ENCODE measurements at places on chromosomes 6 and 20.

DNA sequence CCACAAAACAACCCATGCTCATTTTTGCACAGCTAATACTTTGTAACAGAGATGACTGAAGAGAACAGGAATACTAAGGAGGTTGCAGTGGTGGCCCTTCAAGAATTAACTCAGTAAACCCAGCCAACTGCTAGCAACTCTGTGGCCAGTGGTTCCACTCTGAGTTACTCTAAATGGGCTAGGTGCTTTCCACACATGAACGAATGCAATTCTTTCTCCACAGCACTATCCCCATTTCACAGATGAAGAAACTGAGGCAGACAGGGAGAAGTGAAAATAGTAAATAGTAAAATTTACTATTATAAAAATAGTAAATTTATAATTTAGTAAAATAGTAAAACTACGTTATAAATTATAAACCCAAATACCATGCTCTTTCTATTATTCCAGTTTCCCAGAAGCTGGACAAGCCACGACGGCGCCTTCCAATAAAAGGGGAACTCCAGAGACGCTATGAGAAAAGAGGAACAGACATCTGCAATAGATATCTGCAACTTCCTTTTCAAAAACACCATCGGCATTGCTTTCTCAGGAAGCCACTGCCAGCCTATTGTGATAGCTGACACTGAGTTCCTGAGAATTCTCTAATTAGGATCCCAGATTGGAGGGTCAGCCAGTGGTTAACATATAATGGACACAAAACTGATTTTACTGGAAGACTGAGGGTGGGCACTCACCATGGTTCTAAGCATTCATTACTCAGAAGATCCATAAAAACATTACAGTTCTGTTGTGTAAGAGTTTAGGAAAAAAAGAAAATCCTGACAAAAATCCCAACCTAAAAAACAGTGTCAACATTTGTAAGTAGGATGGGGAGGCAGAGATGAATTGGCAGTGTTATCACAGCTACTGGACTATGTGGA, 16.2 kb downstream of the FKBP1A start:
- peak; percentile 89 for DNase-seq

- no peak for DNase-seq
These were observed 57.3 kb downstream of the PHACTR3 start for GRCh38 chr20:59661621-59662020.

DNA sequence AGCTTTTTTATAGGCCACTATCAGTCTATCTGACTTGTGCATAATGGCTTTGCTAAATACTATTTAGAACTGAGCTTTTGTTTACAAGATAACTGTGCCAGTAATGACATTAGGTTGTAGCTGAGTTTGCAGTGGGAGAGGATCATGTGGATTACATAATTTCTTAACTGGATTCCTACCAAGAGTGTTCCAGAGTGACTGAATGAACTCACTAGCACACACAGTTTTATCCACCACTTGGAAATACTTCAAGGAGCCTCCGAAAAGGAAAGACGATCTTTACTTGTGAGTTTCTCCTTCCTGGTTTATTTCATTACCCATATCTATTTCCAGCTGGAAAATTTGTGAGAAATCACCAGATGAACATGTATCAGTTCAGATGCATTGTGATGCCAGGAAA, 10.9 kb upstream of the SYNE1 start:
- DNase-seq: no peak

DNA sequence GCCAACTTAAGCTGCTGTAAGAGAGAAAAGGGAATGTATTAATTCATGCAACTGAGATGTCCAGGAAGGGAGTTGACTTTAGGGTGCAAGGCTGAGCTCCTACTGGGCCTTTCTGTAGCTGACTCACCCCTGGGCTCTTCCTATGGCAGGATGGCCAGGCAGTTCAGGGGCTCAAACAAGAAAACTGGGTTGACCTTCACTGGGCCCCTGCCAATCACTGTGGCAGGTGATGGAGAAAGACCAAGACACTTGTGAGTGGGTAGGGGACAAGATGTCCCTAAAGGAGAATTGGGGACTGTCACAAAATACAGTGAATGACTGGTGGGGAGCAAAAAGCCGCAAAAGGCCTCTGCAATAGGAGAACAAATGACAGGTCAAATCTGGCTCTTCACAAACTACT, 21.5 kb upstream of the RALGAPA2 start:
- no peak for DNase-seq

DNA sequence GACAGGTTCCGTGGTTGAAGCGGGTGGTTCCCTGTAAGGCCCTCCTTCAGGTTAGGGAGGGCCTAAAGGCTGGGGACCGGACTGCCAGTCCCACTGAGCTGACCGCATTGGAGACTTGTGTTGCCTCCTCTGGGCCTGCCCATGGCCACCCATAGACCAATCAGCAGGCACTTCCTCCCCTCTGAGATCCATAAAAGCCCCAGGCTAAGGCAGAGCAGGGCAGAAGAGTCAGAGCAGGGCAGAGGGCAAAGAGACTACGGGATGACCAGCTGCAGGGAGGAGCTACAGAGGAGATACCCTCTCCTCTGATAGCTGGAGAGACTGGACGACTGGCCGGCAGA, 537.4 kb downstream of the TENT5A start:
- DNase-seq: no peak

GRCh38 chr6:119129968-119130484, 51.6 kb upstream of the FAM184A start:
- DNase-seq: peak; percentile 48

GRCh38 chr20:1418350-1418749, 25.5 kb upstream of the FKBP1A start:
- no peak for DNase-seq

DNA sequence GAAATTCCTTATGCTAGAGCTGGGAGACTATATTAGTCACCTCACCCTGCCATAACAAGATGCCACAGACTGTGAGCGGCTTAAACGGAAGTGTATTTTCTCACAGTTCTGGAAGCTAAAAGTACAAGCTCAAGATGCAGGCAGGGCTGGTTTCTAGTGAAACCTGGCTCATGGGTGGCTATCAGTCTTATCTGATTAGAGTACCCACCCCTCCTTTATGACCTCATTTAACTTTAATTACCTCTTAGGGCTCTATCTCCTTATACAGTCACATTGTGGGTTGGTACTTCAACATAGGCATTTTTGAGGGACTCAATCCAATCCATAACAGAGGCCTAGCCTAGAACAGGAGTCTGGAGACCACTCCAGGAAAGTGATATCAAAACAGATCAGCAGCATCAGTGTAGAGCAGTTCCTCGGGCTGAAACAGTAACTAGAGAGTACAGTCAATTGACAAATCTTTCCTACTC, 2.3 kb upstream of the SNRNP48 start:
- peak; percentile 38 for DNase-seq

GRCh38 chr6:56484669-56485068, 158.0 kb downstream of the DST start:
- DNase-seq: no peak

- DNase-seq: no peak
These were observed 1.2 kb downstream of the NECAB3 start for GRCh38 chr20:33673114-33673409.

DNA sequence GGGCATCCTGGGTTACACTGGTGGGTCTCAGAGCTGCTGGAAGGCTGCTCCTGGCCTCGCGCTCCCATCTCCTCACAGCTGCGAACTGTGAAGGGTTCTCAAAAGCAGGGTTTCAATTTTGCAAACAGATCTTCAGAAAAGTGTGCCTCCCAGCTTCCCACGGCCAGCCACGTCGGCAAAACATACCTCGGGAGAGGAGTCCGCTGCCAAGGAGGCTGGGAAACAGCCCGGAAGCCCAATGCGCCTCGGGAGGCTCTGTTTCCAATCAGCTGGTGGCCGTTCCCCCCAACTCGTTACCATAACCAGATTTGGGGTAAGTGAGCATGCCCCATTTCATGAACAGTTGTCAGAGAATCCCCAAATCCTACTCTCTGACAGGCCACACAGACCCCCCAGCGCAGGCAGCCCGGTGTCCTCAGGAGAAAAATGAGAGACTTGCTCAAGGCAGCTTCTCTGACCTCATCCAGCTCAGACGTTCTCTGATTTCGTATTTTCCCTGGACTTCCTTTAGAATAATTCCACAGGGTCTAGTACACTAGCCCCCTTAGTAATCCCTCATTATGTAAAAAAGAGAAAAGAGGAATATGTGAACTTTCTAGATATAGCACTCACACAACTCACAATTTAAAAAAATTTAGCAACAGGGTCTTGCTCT, 98.4 kb downstream of the SNX5 start:
- no peak for DNase-seq

DNA sequence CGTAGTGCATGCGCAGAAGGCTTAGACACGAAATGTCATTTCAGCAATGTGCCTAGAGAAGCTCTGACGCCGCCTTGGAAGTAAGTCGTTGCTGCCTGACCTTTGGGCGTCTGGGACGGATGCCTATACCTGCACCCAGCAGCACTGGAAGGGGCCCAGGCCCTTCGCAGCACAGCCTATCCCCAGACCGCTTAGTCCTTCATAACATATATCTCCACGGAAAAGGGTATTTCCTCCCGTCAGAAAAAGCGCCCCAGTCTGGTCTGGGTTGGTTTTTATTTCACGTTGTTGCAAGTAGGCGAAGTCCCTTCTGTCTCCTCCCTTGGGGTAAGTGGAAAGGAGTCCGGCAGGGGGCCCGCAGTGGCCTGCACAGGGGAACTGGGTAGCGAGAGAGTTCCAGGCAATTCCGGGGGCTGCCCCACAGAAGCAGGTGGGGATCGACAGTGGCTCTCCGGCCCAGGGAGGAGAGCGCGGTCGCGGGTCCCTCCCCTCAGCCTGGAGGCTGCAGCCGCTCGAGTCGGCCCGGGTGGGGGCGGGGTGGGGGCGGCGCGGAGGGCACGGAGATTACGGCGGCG, 559 bp upstream of the EYA4 start:
- no peak for DNase-seq

DNA sequence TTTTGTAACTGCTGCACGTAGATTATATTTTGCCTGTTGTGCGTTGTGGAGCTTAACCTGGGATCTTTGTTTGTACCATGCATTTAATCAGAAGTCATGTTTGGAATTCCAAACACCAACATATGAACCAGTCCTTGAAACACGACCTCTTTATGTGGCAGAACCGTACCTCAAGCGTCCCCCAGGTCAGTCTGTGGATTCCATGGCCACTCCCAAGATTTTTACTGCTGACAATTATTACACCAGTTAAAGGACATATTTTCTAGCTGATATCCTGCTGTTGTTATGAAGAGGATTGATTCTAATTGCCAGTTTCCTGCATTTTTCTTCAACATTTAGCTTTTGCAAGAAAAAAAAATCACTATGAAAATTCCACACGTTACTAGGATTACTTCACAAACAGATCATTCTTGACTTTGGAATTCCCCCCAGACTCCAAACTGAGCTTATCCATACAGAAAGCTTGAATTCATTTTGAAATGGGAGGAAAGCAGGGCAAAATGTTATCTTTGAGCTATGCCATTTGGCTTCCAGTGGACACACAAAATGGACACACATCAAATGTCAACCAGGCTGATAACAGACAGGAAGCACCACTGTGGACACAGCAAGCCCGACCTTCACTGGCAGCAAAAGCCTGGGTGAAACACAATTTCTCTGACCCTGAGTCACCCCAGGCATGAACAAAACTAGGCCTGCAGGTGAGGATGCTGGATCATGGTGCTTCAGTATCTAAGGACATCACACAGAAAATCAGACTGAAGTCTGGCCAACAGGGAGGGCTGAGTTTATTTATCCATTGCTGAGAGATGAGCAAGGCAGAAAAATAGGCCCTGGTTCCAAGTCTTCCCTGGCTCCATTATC, 542.9 kb upstream of the JAG1 start:
- DNase-seq: no peak

DNA sequence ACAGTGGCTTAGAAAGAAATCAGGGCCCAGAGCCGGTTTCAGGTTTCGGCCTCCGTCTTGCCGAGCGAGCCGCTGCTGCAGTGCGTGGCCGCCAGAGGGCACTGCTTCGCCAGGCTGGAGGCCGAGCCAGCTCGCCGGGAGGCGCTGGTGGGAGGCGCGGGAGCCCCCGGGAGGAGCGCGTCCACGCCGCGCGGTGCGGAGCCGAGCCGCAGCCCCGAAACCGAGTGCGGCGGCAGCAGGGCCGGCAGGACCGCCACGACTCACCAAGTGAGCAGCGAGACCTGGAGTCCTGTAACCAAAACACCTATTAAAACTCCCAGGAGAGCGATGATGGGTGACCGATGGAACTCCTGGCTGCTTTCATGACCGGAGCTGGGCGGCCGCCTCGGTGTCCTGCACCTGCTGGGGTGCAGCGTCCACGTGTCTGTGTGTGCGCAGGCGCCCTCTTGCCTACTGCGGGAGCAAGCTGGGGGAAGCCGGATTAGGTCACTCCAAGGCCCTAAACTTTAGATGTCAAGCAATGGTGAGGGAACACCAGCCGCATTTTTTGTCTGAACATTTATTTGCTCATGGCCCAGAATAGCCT, 186.9 kb upstream of the UST start:
- peak; percentile 75 for DNase-seq

DNA sequence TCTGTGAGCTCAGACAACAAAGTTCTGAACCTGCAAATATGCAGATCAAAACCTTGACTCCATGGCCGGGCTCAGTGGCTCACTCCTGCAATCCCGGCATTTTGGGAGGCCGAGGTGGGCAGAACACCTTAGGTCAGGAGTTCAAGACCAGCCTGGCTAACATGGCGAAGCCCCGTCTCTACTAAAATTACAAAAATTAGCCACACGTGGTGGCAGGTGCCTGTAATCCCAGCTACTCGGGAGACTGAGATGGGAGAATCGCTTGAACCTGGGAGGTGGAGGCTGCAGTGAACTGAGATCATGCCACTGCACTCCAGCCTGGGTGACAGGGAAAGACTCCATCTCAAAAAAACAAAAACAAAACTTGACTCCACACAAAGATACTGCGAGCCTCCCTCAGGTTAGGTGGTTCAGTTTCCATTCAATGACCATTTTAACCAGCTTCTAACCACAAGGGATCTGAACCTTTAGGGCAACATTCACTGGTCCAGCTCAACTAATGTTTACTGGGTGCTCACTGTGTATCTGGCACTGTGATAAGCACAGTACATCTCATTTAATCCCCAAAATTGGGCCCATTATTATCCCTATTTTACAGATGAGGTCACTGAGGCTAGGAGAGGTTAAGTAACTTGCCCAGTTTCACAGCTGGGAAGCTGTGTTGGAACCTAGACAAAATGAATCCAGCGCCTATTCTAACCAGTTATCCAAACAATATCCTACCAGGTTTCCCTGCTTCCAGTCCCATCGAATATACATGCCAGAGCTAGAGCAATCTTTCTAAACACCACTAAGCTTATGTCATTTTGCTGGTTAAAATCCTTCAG, 1.8 kb downstream of the SNRPB start:
- no peak for DNase-seq

- peak; percentile 47 for DNase-seq
These were observed 317.2 kb upstream of the CDYL start for GRCh38 chr6:4459032-4459431.

All from OCI-M1 (cell line).